Neural progenitor cell (in vitro differentiated cells): ENCODE measurements at places on chromosomes 3 and 15. TPM values are rescaled to one million over a fixed set of nuclear protein-coding genes. Genes with fewer than 3 reads are reported as not detected.

DNA sequence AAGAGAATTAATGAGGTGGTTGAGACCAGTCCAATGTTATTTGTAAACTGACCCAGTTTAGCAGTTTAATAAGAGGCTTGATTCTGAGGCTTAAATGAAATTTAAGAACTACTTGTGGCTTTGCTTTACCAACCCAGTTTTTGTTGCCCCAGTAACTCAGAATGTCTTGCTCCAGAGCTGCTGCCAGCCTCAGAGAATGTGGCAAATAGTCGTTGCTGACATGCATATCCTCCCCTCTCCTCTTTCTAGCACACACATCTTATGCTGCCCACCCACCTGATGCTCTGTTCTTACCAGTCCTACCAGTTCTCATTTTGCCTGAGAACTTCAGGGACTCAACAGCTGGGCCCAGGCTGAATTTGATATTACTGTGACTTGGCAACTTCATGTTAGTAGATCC, 92.4 kb upstream of the TSC22D2 start:
- no peaks in the 10 kb centered on the region for H3K36me3 ChIP-seq
- no peaks in the 10 kb centered on the region for H3K4me1 ChIP-seq
- no peak overlapping the region for H3K27ac ChIP-seq
- DNase-seq: no peak
- no peak overlapping the region for H3K4me3 ChIP-seq

DNA sequence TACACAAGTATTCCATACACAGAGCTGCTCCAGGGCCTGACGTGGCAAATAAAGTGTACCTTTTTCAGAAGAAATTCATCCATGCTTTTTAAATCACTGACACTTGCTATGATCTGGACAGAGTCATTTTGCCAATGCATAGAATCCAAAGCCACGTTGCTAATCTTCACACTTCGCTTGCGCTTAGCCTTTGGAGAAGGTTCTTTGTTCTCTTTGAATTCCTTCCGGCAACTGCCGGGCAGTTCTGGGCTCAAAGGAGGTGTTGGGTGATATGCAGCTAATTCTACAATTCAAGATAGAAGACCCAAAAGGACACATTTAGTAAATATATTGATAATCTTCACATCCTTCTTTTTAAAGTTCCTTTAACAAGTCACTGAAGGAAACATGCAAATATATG, 69.9 kb downstream of the NR2E3 start:
- H3K27me3 ChIP-seq: no peaks in the 10 kb centered on the region
- H3K4me3 ChIP-seq: no peak overlapping the region
- H3K36me3 ChIP-seq: peaks cover 6% of the 10 kb centered on the region

- H3K27ac ChIP-seq: no peak overlapping the region
- H3K27me3 ChIP-seq: no peaks in the 10 kb centered on the region
- H3K4me3 ChIP-seq: no peak overlapping the region
Observed at GRCh38 chr15:99683000-99683670, 50.1 kb downstream of the LYSMD4 start.

- H3K27me3 ChIP-seq: no peaks in the 10 kb centered on the region
- H3K27ac ChIP-seq: no peak overlapping the region
- peaks cover 8% of the 10 kb centered on the region for H3K4me1 ChIP-seq
- H3K4me3 ChIP-seq: no peak overlapping the region
- no peaks in the 10 kb centered on the region for H3K36me3 ChIP-seq
Observed at GRCh38 chr3:160312014-160312624, 86.9 kb downstream of the C3orf80 start.

- no peaks in the 10 kb centered on the region for H3K36me3 ChIP-seq
- H3K4me1 ChIP-seq: no peaks in the 10 kb centered on the region
- no peak overlapping the region for H3K4me3 ChIP-seq
- H3K27ac ChIP-seq: no peak overlapping the region
- DNase-seq: no peak
- no peaks in the 10 kb centered on the region for H3K27me3 ChIP-seq
Observed at GRCh38 chr3:16024548-16024947, 149.9 kb upstream of the GALNT15 start.

DNA sequence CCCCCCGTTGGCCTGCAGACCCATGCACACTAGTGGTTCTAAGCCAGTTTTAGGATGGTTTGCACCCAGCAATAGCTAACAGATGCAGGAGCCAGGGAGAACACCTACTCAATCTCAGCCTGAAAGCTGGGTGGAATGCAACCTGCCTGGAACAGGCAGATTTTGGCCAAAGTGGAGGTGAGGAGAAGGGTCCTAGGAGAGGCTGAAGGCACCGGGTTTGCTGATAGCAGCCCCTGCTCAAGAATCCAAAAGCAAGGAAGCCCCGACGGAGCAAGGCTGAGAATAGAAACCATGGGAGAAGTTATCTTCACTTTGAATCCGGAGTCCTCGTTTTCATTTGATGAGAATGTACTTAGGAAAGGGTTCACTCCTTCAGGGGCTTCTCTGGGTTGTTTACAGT, 9.9 kb downstream of the RRP9 start:
- H3K4me1 ChIP-seq: no peaks in the 10 kb centered on the region
- no peak overlapping the region for H3K4me3 ChIP-seq
- H3K36me3 ChIP-seq: no peaks in the 10 kb centered on the region
- no peaks in the 10 kb centered on the region for H3K27me3 ChIP-seq
- no peak for DNase-seq
- no peak overlapping the region for H3K27ac ChIP-seq

GRCh38 chr3:169623971-169624370, 39.5 kb downstream of the MECOM start:
- H3K27me3 ChIP-seq: no peaks in the 10 kb centered on the region
- no peak for DNase-seq
- no peak overlapping the region for H3K4me3 ChIP-seq
- no peaks in the 10 kb centered on the region for H3K36me3 ChIP-seq
- H3K27ac ChIP-seq: no peak overlapping the region

Gene LRRK1
- total RNA-seq: 0.43 TPM in 1 of 2 replicates, not detected in the other

Gene GPR156
- 1.6 and 2.2 TPM in 2 replicates for total RNA-seq

Gene AHSG
- not detected in 2 replicates for total RNA-seq
